ENCODE measurements at places on chromosomes 13 and 19.

- DNase-seq: no peak
These were observed at the start of gene GPC6 for GRCh38 chr13:93226623-93227279. Gene GPC6 (plus strand): TSS chr13:93226807.

DNA sequence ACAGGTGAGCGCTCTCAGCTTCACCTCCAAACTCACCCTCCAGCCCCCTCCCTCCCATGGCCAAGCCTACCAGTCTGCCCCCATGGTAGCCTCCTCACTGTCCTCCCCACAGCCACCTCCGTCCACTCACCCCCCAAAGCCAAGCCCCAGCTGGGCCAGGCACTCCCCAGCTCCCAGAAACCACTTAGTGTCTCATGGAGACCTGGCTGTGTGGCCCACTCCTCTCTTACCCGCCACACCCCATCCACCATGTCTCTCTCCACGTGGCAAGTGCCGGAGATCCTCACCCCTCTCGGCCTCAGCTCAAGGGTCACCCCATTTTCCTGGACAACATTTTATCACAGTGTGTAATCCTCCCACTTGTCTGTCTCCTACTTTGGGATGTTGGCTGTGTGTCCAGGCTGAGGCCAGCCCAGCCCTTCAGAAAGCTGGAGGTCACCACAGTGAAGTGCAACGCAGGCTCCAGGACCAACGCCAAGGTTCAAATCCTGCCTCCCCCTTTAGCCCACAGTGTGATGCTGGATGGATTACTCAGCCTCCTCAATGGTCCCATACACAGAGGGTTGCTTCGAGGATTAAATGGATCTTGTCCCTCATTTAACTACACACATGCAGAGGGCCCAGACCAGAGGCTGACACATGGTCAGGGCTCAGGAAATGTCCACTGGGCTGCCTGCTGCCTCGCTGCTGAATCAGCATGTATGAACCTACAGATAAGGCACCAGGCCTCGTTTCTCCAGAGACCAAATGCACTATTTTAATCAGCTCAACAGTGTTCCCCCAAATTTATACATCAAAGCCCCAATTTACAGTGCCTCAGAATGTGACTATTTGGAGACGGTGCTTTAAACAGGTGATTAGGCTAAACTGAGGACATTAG lies 71.3 kb downstream of the CEBPG start:
- no peak for DNase-seq

GRCh38 chr13:46267166-46267565 lies 55.4 kb downstream of the LRRC63 start:
- no peak for DNase-seq

DNA sequence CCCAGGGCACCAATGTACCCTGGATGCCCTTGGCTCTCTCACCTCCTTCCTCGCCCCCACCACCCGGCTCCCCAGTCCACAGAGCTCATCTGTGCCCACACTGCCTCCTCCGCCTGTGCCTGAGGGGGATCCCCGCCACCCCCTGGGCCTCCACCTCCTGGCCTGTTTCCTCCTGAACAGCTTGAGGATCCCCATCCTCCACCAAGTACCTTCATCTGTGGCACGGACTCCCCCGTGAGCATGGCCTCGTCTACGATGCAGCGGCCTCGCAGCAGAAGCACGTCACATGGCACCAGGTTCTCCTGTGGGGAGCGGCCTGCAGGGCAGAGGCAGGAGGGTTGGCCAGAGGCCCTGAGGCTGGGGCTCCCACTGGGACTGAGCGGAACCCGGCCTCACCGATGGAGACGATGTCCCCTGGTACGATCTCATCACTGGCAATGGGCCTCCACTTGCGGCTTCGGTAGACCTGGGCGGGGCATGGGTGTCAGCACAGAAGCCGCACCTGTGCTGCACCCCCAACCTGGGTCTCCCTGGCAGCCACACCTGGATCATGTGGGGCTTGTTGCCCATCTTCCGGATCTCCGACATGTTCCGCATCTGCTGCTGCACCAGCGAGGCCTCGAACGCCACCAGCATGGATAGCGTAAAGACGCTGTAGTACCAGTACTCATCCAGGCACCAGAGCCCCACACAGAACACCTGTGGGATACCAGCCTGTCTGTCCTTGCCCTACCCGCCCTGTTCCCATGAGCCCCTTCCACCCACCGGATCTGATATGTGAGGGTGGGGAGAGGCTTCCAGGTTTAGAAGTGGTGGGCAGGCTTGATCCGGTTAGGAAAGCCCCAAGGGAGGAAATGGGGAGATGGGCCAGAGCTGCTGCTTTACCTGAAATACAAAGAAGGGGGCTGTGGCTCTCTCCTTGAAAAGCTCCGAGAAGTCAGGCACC lies 6.8 kb downstream of the ATP13A1 start:
- no peak for DNase-seq

DNA sequence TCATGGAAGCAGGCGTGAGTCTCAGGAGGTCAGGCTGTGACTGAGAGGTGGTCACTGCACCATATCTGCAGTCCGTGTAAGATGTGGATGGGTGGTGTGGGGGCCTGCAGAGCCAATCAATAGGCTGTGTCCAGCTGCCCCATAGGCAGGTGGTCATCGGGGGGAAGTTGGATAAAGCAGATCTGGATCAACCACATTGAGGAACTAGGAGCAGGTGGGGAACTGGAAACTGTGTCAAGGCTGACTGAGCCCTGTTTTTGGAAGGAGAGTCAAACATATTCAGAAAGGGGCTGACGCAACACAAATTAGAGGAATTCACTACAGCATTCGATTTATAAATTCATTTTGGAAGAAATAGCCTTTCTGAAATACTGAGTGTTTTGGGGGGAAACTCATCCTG lies 15.0 kb downstream of the CLEC4M start:
- no peak for DNase-seq

- DNase-seq: no peak
These were observed 22.1 kb downstream of the NLRP4 start for GRCh38 chr19:55858401-55858800.

DNA sequence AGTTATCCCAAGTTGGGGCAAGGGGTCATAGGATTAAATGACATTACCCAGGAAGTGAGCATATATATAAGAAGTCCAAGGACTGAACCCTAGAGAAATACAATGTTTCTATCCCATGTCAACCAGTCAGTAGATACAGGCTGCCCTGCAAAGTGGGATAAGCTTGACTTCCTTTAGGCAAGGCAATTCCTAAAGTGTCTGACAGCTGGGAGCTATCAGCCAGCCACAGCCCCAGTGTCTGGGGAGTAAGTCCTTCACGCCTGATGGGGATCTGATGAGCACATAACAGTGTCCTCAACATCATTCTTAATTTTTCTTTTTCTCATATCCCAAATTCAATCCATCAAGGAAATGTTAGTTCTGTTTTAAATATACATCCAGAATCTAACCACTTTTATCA lies 54.1 kb downstream of the DNAJC15 start:
- DNase-seq: no peak
